ENCODE measurements at places on chromosomes 1 and 21.

- DNase-seq, result no peak
These were observed 257.1 kb downstream of the BRINP2 start for GRCh38 chr1:177427811-177428210.

DNA sequence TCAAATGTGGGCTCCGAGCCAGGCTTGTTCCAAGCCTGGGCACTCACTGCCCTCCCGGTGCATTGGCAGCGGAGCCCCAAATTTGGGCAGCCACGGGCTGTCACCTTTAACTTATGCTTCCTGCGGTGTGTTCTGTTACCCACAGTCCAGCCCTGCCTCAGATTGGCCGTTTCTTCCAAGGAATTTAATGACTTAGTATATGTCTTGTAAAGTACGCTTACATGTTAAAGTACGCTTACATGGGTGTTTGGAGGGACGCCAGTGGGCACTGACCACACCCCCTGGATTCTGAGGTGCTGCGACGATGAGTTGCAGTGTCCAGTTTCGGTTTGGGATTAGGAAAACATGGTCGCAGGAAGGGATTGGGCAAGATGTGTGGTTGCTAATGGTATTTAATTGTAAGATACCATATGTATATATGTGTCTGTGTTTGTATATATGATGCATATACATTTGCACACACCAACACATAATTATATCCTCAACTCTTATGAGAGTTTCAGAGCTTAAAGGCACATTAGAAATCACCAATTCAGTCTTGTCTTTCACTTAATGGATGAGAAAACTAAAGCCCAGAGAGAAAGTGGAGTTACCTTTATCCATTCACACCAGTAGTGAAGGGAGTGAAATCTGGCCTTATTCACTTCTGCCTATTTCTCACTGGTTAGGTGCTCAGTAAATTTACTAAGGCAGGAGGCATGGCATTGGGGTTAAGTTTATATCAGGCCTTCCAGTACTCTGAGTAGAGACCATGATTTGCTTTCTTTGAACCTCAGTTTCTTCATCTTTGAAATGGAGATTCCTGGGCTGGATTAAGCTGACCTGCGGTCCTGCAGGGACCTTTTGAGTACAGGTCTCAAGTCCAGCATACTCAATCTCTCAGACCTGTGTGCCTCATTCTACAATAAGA, 1.0 kb downstream of the SMYD2 start:
- DNase-seq, result no peak

GRCh38 chr1:231487019-231487418, 41.5 kb upstream of the TSNAX start:
- no peak for DNase-seq

DNA sequence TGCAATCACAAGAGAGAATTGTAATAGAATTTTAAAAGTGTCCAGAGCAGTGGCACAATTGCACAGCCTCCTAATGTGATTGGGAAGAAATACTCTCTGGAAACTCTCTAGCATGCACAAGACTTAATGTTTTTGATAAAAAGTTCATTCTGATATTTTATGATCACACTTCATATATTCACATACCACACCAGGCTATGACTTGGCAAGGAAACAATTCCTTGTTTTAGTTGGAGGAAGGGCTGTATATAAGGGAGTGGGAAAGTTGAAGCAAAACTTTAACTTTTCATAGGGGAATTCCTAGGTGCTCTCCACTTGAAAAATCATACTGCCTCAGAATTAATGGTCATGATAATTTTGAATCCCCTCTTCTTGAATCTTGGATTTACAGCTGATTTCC, 61.5 kb upstream of the ASB17 start:
- no peak for DNase-seq

DNA sequence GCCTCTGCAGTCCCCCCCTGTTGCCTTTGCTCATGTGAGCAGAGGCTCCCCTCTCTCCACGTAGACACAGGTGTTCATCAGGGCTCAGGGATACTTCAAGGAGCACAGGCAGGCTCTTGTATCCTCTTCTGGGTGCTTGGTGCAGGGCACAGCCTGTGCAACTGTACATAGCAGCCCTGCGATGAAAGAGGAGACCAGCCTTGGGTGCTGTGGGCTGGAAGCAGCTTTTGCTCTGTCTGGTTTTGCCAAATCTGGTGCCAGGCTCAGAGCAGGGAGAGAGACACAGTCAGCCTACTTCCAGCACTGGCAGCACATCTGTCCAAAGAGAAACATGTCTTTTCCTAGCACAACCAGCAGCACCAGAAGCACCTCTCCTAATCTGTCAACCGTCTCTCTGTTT, 132.1 kb downstream of the ETS2 start:
- no peak for DNase-seq

GRCh38 chr1:40161888-40162397, 756 bp downstream of the RLF start:
- peak; percentile 10 for DNase-seq

GRCh38 chr1:232620356-232620969, 9.5 kb downstream of the SIPA1L2 start:
- no peak for DNase-seq

- no peak for DNase-seq
These were observed 54.1 kb downstream of the CD46 start for GRCh38 chr1:207805841-207806421.

DNA sequence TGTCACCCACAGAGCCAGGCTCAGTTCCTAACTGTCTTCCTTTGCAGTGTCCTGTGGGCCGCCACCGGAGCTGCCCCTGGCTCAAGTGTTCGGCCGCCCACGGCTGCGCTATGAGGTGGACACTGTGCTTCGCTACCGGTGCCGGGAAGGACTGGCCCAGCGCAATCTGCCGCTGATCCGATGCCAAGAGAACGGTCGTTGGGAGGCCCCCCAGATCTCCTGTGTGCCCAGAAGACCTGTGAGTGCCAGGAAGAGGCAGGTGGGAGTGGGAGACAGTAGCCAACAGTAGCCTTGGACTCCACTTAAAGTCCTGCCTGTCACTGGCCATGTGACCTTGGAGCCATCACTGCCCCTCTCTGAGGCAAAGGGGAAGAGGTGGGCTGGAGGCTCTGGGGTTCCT, 16.6 kb downstream of the BCAN start:
- DNase-seq, result no peak

GRCh38 chr1:115031595-115031994, 2.0 kb downstream of the TSHB start:
- DNase-seq, result no peak

- no peak for DNase-seq
These were observed 50.6 kb upstream of the SLC2A1 start for GRCh38 chr1:43009274-43009673.

- no peak for DNase-seq
These were observed 103.1 kb downstream of the ATP6V1G3 start for GRCh38 chr1:198437332-198437731.

GRCh38 chr1:198179556-198179981, 22.8 kb downstream of the NEK7 start:
- no peak for DNase-seq

DNA sequence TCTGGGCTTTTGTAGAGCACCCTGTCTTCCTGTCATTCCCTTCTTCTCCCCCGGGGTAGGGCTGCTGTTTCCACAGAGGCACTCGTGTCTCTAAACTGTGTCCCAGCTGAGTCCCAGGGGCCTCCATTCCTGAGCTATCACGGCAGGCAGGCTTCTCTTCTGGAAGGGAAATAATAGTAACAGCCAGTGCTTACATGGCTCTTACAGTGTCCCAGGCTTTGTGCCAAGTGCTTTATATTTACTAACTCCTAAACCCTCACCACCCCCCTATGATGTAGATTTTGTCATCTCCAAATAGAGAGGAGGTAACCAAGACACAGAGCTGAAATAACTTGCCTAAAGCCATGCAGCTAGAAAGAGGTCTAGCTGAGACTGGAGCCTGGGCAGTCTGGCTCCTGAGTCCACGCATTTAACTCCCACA, 1.4 kb upstream of the CELF3 start:
- no peak for DNase-seq

DNA sequence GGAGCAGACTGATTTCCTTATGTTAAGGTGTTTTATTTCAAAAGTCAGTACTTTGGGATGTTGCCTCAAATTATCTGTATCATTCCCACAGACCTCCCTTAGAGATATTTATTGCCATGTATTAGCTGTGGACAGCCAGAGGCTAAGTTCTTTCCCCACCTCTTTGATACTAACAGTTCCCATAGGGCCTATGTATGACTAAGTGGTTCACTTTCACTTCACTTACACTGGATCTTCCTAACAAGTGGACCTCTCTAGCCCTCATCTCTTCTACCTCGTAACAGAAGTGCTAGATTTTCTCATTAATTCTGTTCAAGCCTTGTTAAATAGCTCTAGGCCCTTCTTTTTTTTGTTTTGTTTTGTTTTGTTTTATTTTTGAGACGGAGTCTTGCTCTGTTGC, 6.2 kb downstream of the TRAF5 start:
- DNase-seq, result no peak

DNA sequence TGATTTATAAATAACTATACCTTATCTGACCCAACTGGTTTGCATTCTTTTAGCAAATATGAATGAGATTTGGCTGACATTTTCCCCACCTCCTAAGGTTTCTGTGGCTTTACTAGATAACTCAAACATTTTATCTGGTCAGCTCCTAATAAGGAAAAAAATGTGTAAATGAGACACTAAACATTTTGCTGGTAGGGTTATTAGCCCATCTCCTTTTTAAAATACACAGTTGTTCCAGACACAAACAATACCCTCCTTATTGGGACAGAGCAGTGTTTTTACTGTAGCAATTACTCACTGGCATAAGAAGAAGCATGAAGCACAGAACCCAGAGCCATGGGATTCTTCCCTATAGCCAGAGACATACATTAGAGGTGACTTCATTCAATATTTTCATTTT, 53.8 kb upstream of the NUF2 start:
- no peak for DNase-seq

GRCh38 chr21:27143476-27143875, 176.6 kb upstream of the ADAMTS5 start:
- no peak for DNase-seq

DNA sequence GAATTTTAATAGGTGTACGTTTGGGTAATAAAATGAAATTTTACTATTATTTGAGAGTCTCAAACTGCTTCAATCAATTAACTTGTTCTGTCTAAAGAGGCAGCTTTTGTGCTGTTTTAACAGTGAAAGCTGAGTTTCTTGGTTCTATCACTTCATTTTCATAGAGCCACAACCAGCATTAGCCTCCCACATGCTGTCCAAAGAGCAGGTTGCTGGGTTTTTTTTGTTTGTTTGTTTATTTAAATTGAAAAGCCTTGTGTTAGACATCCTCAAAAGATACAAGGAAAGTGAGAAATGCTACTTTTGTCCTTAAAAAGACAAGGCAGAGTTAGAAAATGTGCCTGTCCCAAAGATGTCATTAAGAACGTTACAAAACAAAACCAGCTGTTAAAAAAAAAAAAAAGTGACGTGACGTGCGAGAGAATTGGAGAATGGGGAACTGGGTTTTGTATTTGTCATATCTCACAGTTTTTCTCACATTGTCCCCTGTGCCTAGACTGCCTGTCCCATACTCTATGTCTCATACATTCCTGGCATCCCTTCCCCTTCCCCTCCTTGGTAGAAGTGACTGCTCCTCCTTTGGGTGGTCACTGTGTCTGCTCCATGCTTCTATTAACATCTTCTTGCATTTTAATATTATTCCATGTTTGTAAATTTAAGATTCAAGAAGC, 63.1 kb upstream of the CD34 start:
- no peak for DNase-seq

GRCh38 chr21:34992736-34993398, 56.2 kb downstream of the RUNX1 start:
- DNase-seq, result no peak

- DNase-seq, result no peak
These were observed 359.0 kb downstream of the RGS7 start for GRCh38 chr1:240998024-240998423.

All from stimulated activated CD8-positive, alpha-beta memory T cell treated with anti-CD3 and anti-CD28 coated beads, Interleukin-7, amount 100 ng/mL, for 1 hour (primary cell).